Fibroblast of villous mesenchyme (primary cell): ENCODE measurements at places on chromosomes 12 and 14.

- peak; percentile 21 for DNase-seq
These were observed 9.8 kb upstream of the PARP11 start for GRCh38 chr12:3882896-3883564.

DNA sequence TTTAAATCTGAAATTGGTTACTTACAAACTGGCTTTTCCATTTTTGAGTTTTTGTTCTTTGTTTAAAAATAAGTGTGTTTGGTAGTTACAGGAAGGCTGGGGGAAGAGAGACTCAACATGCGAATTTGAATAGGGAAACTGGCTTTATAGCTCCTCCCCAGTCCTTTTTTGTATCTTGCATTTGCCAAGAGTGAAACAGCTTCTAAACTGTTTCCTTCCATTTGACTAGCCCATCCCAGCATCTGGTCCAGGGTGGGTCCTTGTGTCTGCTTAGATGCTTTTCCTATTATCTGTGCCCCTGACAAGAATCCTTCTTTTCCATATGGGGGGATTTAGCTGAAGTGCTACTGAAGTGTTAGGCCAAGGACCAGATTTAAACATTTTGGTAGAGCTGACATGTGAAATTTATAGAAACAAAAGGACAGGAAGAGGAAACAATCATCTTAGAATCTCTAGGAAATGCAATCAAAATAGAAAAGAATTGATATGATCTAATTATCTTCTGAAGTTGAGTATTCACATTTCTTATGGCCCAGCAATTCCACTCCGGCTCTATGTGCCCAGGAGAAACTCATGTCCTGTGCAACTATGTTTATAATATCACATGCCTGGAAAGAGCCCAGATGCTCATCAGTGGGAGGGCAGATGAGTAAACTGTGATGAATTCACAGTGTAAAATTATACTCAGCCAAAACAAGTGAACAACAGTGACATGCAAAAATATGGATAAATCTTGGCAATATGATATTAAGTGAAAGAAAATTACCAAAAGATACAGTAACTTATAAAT, 7.4 kb downstream of the SMOC1 start:
- DNase-seq, result no peak

DNA sequence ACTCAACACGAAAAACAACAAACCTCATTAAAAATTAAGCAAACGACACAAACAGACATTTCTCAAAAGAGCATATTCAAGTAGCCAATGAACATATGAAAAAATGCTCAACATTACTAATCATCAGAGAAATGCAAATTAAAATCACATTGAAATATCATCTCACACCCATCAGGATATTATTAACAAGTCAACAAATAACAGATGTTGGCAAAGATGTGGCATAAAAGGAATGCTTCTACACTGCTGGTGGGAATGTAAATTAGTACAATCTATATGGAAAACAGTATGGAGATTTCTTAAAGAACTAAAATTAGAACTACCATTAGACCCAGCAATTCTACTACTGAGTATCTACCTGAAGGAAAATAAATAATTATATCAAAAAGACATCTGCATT, 182.2 kb downstream of the KITLG start:
- no peak for DNase-seq

- no peak for DNase-seq
These were observed 250.2 kb downstream of the C12orf50 start for GRCh38 chr12:87779016-87779415.

GRCh38 chr14:100104006-100104352, 38.8 kb downstream of the EVL start:
- DNase-seq, result no peak

DNA sequence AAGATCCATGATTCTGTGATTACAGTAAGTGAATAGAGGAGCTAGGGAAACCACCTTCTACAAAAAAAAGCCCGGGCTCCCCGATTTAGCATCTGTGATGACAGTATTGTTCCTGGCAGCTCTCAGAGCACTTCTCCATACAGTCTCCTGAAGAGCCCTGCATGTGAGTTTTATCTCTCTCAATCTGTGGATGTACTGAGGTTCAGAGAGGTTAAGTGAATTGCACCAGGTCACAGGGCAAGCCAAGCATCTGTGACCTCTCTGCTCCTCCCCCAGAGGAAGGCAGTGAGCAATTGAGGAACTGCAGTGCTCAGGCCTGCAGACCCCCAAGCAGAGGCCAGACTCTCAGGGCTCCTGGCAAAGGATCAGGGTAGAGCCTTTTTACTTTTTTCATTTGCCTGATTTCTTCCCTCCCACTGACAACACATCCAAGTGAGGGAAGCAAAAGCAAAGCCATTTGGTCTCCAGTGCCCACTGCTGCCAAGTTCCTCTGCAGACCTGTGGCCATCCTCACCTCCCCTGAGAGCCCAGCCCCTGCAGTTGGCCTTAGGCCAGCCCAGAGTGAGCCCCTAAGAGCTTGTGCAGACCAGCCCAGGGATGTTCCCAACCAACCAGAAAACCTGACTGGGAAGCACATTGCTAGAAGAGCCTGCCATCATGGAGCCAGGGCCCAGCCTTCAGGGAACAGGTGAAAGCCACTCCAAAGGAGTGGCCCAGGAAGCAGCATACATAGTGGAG, 47.6 kb upstream of the PNMA1 start:
- DNase-seq, result no peak

DNA sequence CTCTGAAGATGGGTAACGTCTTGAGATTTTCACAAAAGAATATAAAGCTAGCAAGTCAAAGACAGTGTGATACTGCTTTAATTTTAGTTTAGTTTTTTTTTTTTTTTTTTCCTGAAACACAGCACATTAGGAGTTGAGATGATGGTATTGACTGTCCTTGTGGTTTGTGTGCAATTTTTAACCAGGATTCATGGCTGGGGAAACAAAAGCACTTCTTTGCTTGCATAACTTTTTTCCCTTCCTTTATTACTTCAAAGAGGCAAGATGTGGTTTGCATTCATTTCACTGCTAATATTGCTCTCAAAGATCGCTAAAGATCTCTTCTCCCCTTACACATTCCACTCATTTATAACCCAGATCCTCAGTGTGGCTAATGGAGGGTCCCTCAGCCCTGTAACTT, 157.1 kb upstream of the PZP start:
- peak; percentile 36 for DNase-seq

DNA sequence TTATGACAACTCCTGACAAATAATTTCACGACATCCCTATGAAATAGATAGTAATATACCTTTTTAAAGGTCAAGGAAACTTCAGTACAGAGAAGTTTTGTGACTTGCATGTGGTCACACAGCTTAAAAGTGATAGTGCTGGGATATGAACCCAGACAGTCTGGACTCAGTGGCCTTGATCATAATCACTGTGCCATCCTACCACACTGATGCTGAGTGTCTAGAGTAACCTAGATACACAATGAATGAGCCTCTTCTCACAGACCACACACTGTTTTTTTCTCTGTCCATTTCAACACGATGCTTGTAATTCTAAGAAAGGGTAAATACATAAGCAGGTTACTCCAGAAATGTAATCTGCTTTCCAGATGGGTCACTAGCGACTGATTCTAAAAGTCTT, 88.2 kb downstream of the SYNE2 start:
- no peak for DNase-seq

DNA sequence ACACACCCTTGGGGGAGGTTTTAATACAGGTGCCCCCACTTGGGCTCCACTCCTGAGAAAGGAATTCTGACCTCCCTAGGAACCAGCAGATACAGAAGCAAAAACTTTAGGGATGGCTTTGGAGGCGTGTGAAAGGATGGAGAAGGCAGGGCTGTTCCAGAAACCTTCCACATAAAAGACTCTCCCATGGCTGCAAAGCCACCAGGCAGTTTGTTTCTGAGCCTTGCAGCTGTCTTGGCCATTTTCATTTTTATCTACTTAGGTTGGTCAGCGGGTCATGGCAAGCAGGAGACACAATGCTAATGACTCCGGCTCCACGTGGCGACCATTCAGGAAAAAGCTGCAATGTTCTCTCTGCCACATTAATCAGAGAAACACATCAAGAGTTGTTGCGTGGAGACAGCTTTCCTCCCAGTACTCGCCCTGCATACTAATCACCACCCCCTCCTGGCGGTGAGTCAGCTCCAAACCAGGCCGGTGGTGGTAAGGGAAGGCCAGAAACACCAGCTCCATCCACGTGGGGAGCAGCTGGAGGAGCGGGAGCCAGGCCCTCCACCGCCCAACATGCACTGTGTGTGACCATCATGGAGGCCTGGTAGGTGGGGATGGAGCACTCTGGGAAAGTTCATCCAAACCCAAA, 30.9 kb upstream of the IRF2BPL start:
- DNase-seq, result peak; percentile 93

- peak; percentile 65 for DNase-seq
These were observed 17.1 kb upstream of the EMP1 start for GRCh38 chr12:13179211-13180074.

- DNase-seq, result no peak
These were observed 29.2 kb downstream of the CLEC2D start for GRCh38 chr12:9698681-9699080.

DNA sequence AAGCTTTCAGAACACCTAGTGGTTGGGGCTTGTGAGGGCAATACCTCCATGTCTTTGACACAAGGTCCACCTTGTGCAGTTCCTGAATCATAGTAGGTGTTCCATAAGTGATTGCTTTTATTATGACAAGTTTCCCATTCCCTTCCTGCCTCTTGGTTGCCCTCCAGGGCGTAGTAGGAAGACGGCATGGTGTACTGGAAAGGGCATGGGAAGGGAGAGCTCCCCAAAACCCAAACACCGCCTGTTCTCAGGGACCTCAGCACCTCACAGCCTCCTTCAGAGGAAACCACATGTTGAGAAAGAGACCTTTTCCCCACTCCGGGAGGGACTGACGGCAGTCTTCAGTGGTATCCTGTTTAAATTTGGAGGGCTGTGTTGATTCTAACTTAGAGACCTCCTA, 21.1 kb downstream of the EVL start:
- no peak for DNase-seq

GRCh38 chr12:71664411-71665089, 449 bp downstream of the THAP2 start:
- DNase-seq, result peak; percentile 28

GRCh38 chr12:69007855-69008351, 74.9 kb upstream of the CPM start:
- DNase-seq, result peak; percentile 42

GRCh38 chr12:7127916-7128626, 618 bp downstream of the RBP5 start:
- DNase-seq, result no peak

DNA sequence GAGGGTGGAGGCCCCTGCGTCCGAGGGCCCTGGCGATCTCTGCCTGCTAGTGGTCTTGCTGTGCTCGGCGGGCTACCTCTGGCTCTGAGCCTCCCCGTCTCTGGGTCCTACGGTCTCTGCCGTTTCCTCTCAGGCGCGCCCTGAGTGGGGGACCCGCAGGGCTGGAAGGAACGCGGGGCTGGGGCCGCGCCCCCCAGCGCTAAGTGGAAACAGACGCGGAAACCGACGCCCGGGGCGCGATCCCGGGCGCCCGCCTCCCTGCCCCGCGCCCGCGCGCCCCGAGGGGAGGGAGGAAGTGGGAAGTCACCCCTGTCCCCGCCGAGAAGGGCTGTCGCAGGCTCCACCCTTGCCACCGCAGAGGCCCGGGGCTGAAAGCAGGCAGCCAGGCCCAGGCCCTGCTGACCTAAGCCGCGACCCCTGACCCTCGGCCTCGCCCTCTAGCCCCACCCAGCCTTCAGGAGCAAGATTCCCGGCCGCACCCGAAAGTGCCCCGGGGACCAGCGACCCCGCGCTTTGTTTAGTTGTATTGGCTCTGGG, 831 bp downstream of the CRIP1 start:
- DNase-seq, result no peak

GRCh38 chr12:104494137-104494792, 37.5 kb downstream of the CHST11 start:
- DNase-seq, result peak; percentile 60

GRCh38 chr14:55348766-55349453, 62.7 kb downstream of the ATG14 start:
- DNase-seq, result no peak

GRCh38 chr12:118035190-118036041, 18.9 kb downstream of the RFC5 start:
- no peak for DNase-seq

GRCh38 chr12:111636209-111636945, 37.3 kb upstream of the ATXN2 start:
- DNase-seq, result peak; percentile 71

- DNase-seq, result peak; percentile 95
These were observed 3.0 kb downstream of the GAS2L3 start for GRCh38 chr12:100576331-100577036.
